ENCODE measurements at places on chromosomes 16 and 17.

- DNase-seq, result no peak
Observed at GRCh38 chr17:75854881-75855309, 240 bp downstream of the WBP2 start.

DNA sequence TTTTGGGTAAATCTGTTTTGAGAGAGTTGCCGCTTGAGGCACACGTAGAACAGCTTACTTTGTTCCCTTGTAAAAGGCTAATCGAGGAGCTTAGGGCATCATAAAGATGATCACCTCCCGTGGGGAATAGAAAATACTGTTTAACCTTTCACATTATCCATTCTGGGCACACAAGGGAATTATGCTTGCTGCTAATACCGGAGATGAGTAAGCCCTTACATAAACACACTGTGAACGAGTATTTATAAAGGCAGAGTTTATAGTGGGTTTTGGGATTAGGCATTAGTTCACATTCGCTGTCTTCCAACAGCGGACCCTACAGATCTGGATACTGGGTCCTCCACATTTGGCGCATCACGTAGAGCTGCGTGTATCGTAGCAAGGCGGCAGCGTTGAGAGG lies 51.2 kb upstream of the CNTNAP4 start:
- no peak for DNase-seq

GRCh38 chr17:82889496-82890338 lies 49.9 kb upstream of the ZNF750 start:
- DNase-seq, result no peak

DNA sequence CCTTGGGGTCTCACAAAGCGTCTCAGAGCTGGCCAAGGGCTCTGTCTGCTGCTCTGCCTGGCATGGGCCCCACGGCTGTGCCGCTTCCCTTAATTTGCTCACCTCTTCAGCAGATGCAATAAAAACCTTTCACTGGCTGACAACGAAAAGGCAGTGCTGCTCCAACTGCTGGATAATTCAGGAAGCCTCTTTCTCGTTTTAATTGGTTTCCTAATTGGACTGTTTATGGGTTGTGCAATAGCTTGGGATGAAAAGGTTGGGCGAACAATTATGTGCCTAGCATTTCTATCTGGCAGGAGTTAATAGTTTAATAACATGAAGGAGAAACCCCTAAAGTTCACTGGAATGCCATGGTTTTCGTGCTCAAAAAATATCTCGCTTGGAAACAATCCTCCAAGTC lies 234.1 kb upstream of the IRX5 start:
- DNase-seq, result no peak

DNA sequence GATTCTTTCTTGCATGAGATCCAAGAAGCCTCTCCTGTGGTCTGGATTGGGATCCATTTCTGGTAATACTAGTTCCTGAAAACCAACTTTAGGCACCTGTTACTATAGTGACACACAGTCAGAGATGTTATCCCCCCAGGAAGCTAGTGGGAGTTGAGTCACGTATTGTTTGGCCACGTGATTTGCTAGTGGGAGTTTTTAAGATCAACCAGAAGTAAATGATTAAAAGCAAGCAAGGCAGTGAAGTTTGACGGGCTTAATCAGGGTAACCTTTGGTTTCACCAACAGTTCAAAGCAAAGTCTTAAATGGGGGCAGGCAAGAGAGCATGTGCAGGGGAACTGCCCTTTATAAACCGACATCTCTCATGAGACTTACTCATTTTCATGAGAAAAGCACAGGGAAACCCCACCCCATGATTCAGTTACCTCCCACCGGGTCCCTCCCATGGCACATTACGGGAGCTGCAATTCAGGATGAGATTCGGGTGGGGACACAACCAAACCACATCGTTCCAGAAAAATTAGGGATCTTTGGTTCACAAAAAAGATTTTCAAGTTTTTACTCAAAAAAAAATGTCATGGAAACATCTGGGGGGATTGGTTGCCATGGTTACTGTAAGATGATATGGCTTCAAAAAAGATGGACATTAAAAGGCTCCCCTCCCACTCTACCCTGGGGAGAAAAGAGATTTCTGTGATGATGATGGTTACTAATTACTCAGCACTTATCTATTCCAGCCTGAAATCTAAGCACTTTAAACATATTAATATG lies 483.1 kb upstream of the ERCC4 start:
- DNase-seq, result no peak

- DNase-seq, result no peak
Observed at GRCh38 chr17:81741049-81741593, 29.0 kb downstream of the SLC25A10 start.

DNA sequence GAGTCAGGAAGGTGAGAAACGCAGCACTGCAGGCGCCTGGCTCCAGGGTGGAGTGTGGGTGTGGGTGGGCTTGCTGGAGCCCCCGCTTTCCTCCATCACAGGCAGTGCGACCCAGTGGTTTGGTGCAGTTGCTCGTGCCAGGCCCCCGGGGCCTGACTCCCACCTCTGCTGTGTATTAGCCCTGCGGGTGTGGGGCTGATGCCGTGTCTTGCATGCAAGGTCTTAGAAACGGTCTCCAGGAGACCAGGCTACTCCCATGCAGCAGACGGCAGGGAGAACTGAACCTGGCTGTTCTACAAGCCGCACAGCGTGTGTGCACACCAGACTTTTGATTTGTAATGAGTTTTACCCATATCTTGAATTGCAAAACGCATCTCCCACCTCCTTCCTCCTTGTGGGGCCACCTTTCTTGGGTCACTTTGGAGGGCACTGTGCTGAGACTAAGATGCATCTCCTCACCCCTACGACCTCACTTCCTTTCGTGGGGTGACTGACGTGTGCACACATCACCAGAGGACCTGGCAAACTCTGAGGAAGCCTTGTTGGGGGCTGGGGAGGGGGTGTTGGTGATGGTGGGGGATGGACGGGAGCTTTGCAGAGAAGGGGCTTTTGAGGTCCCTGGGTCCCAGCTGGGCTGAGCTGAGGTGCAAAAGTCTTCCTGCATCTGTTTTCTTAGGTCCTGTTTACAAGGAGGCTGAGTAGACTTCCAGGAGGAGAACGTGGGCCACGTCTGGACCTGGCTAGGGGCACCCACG lies 101.8 kb upstream of the TNRC6C start:
- DNase-seq, result no peak

DNA sequence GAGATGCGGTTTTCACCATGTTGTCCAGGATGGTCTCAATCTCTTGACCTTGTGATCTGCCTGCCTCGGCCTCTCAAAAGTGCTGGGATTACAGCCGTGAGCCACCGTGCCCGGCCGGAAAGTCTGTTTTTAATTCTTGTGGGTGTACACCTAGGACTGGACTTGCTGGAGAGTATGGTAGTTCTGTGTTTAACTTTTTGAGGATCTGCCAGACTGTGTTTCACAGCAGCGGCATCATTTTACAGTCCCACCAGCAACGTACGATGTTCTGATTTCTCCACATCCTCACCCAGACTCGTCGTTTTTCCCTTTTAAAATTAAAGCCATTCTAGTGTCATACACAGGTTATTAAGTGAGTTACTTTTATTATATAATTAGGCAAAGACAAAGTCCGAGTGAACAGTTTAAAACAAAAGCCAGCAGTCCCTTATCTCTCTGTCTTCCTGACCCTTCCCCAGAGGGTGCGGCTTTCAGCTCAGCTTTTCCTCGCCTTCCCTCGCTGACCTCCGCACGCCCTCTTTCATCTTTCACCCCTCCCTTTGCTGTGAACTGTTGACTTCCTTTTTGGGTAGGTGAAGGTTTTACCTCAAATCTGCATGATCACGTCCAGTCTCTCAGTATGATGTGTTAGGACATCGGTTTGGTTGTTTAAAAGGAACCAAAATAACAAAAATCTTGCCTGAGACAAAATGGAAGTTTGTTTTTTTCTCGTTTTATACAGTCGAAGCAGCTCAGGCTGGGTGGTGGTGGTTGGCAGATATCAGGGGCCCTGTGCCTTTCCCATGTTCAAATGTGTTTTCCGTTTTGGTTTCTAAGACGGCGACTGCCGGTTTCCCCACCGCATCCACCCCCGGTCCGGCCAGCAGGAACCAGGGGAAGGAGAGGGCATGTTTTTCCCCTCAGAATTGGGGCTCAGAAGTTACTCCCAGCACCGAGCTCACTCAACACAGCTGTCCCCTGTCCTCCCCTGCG lies 18.0 kb downstream of the FAM234A start:
- no peak for DNase-seq

DNA sequence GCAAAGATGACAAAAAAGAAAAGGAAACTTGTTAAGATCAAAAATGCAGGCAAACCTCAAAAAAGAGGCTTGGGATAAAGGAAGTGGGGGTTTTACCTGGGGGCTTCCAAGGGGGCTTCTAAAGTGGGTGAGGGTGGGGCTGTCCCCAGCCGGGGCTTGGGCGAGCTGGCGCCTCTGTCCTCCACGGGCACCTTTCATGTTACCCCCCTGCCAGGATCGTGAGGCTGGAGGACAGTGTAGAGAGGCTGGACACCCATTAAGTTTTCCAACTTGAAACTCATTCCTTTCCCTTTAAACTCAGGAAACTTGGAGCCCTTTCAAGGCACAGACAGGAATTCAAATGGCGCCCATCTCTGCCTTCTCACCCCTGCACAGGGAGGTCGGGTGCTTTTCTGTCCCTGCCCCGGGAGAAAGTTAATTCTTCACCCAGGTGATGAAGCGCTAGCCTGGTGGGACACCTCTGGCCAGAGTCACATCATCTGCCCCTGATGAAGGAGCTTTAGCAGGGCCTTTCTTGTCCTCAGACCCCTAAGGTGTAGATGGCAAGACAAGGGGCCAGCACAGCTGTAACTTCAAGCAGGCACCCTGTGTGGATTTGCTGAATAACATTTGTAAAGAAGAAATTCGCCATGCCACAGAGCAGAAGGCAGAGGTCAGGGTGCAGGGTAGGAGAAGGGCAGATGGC lies 87.3 kb downstream of the C16orf78 start:
- DNase-seq, result no peak

DNA sequence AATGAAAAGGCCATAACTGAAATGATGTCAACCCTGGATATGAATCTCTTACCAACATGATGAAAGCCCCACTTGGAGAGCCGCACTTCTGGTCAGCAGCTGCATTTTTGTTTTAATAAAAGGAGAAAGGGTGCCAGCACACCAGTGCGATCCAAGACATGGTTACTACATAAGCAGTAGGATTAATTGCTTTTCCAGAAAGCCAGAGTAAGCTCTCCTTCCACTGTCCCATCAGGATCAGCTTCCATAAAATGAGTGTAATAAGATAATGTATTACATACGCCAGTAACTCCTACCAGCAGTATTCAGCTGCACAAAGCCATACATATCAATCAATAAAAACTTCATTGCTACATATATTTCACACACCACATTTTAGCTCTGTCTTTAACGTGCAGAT lies 26.3 kb upstream of the NACA2 start:
- DNase-seq, result no peak

GRCh38 chr17:44338702-44339101 lies 6.4 kb upstream of the GRN start:
- no peak for DNase-seq

- no peak for DNase-seq
Observed at GRCh38 chr16:66346221-66346620, 20.3 kb upstream of the CDH5 start.

DNA sequence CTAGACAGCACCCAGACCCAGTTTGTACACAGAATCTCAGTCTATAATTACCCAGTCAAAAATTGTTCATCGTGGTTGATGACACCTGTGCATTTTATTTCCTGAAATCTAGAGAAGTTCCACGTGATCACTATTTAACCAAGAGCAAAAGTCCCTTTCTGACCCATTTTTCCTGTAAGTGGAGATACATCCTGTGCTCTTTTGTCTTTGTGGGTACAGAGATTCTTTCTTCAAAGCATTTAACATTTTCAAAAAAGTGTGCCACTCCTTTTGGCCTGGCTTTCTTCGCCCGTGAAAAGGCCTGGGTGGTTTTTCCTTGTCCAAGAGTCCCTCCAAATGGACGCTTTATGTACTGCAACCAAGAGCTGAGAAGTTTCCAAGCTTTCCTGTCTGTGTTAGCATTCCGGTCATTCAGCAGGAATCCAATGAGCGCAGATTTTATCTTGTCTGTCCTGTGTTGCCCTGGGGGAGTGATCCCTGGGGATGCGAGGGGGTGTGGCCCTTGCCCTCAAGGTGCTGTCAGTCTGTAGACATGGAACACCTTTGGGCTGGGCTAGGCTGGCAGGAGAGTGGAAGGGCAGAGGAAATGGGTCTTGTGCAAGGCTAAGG lies 161.1 kb upstream of the CACNG5 start:
- peak; percentile 51 for DNase-seq

DNA sequence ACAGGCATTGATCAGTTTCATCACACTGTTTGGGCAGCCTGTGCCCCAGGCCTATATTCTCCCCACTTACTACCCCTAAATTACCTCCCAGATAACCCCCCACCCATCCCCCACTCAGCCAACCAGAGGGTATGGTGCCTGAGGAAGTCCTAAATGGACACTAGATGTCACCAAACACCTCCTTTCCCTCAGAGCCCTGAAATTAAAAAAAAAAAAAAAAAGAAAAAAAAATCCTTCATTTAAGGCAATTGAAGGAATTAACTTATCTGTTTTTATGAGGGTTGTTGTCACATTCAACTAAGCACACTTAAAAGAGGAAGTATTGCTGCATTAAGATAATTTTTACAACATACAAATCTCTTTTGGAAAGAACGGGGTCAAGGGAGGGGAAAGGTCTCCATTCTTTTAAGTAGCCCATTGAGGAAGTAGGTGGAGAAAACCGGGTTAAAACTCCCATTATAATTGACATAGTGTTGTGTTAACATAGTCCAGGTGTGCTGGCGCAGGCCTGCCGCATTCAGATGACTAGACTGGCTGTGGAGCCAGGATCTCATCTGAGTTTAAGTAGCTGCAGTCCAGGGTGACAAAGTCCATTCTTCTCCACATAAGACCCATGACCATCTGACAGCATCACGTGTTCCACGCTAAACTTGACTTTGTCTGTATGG lies 46.3 kb downstream of the SNX11 start:
- no peak for DNase-seq

DNA sequence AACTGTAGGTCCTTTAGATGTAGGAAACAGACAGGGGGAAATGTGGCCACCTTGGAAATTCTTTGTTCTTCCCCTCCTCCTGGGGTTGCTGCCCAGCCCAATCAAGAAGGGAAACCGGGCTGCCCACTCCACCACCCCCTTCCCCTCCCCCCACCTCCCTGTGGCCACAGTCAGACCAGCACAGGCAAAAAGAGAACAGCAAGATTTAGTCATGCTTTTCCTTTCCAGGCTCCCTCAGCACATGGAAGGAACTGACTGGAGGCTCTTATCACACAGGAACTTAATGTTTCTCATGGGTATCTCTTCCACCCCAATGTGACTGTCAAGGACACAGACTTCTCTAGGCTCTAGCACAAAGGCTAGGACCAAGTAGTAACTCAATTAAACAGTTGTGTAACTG lies 3.0 kb upstream of the CCL1 start:
- no peak for DNase-seq

- no peak for DNase-seq
Observed at GRCh38 chr17:77287432-77288068, 146.8 kb downstream of the SEC14L1 start.

GRCh38 chr17:32460054-32460453 lies 15.7 kb downstream of the PSMD11 start:
- DNase-seq, result no peak

DNA sequence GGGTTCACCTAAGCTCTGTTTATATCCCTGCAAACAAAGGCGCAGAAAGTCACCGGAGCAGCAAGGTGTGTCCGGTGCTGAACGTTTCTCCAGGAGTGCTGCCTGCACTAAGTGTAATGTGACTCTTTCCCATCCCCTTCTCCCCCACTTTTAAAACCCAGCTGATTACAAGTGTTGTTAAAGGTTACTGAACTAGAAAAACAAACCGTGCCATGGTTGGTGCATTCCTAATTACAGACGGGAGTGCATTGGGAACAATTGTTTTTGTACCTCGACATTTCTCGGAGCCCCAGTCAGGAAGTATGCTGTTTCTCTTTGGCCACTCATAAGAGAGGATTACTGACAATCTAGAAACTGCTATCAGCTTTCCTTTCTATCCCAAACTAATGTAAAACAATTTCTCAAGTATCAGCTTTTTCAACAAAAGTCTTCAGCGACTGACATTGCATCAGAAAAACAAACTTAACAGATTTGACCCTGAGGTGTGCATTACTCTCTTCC lies 441.0 kb upstream of the SALL1 start:
- no peak for DNase-seq

Data from naive thymus-derived CD8-positive, alpha-beta T cell (primary cell).